Pericardium fibroblast (primary cell): ENCODE measurements at places on chromosomes 12 and 14. TPM values are rescaled to one million over a fixed set of nuclear protein-coding genes. Genes with fewer than 3 reads are reported as not detected.

Gene SLC25A21
- not detected in 2 replicates for total RNA-seq

Gene HELB
- total RNA-seq: 0.82 and 2.7 TPM in 2 replicates

Gene SMIM41
- 2.0 TPM in 1 of 2 replicates, not detected in the other for total RNA-seq

Gene GRIP1
- not detected in 2 replicates for total RNA-seq

Gene LPAR5
- total RNA-seq: 3.6 TPM in 1 of 2 replicates, not detected in the other

Gene NPAS3
- total RNA-seq: 0.35 and 0.51 TPM in 2 replicates

Gene CAMKK2
- 22.1 and 25.7 TPM in 2 replicates for total RNA-seq

Gene ITGB7
- total RNA-seq: 0.17 TPM in 1 of 2 replicates, not detected in the other

Gene SLC2A3
- 31.7 and 52.7 TPM in 2 replicates for total RNA-seq

Gene ADCY6
- 23.7 and 41.4 TPM in 2 replicates for total RNA-seq

Gene TAS2R14
- total RNA-seq: 2.1 and 6.3 TPM in 2 replicates

Gene EIF2S1
- 87.8 and 108 TPM in 2 replicates for total RNA-seq

Gene CPNE6
- total RNA-seq: not detected in 2 replicates

Gene BAZ1A
- total RNA-seq: 20.4 and 23.3 TPM in 2 replicates

Gene LBHD2
- total RNA-seq: 0.26 TPM in 1 of 2 replicates, not detected in the other

Gene INHBC
- 0.09 TPM in 1 of 2 replicates, not detected in the other for total RNA-seq

Gene NCOR2
- 56.1 and 88.5 TPM in 2 replicates for total RNA-seq

Gene CLMN
- total RNA-seq: 0.35 and 2.6 TPM in 2 replicates

Gene SMCO2
- not detected in 2 replicates for total RNA-seq

Gene FZD10
- total RNA-seq: 0.17 TPM in 1 of 2 replicates, not detected in the other

Gene CLSTN3
- 10.9 and 13.2 TPM in 2 replicates for total RNA-seq

Gene DNAJC22
- 0.34 and 4.3 TPM in 2 replicates for total RNA-seq

Gene PIANP
- 0.12 TPM in 1 of 2 replicates, not detected in the other for total RNA-seq
